ENCODE measurements at places on chromosomes 6 and 20.
A peak's percentile ranks its signal among the peaks of the same experiment; 100 is the strongest.

DNA sequence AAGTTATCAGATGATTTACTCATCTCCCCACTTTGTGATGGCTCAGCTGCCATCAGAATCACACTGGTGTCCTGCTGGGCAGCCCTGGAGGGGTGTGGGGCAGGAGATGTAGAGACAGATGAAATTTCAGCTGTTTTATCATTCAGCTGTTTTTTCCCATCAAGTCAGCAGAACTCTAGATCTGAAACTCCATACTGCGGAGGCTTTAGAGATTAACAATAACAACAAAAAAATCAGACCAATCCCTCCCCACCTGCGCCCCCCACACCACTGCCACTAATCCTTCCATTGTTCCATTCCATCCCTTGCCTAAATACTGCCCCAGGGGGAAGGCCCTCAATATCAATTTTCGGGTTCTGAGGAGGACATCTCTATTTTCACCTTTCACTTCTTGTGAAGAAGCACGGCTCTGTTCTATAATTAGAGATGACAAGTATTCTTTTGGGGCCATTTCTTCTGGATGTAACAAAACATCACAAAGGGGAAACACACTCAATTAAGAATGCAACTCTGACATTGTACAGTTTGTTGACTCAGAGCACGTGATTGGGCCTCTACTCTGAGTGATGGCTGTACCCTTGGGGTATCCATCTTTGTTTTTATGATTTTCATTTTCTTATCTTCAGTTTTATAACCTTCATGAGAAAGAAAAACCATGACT, 396.3 kb downstream of the ZFAND3 start:
- no peak for DNase-seq

GRCh38 chr20:33812152-33812849, 1.2 kb downstream of the CHMP4B start:
- peak; percentile 74 for DNase-seq

DNA sequence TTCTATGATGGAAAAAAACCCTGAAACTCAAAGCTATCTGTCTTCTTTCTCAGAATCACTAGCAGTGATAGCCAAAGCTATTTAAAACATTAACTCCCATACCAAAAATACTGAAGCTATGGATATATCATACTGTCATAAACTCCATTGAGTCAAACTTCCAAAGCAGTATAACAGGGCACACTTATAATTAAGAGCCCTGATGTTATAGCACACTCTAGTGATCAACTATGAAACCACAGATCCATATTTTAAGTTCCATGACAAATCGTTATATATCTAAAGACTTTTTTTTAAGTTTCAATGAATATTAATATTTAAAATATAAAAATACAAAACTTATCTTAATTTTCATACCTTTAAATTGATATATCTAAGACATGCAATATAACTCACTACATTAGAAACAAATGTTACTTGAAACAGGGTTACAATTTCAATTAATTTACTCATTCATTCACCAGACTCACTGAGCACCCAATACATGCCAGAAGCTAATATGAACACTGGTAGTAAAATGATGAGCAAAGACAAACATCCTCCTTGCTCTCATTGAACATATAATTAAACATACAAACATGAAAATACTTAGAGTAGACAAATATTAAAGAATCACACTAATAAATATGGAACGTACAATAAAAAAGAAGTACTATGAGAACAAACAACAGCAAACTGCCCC, 69.3 kb downstream of the IBTK start:
- DNase-seq = no peak

- no peak for DNase-seq
Observed at GRCh38 chr6:105196076-105196475, 16.3 kb upstream of the POPDC3 start.

GRCh38 chr6:152059909-152060308, 252.4 kb downstream of the ESR1 start:
- DNase-seq = no peak

Data from epithelial cell of proximal tubule (primary cell).